ENCODE measurements at places on chromosomes 3 and 15. TPM values are rescaled to one million over a fixed set of nuclear protein-coding genes. Genes with fewer than 3 reads are reported as not detected.

DNA sequence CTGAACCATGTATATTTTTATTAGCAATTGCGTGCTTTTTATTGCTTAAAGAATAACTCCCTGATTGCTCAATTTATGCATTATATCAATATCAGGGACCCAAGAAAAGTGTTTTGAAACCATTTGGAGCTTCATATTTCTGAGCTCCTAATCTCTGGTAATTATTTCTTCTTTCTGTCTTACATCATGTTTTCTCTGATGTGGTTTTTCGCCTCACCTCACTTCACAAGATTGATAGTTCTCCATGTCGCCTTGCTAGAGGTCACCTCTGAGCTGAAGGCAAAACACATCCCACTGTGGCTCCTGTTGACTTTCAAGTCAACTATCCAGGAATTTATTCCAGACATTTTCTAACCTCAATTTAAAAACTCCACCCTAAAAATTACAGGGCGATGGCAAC is 837.4 kb downstream of the CADM2 start:
- no peak for DNase-seq

- DNase-seq, result peak; percentile 9
These were observed 84.0 kb upstream of the SKOR1 start for GRCh38 chr15:67741308-67741707.

Gene PPM1M
- total RNA-seq, result 16.2 TPM

DNA sequence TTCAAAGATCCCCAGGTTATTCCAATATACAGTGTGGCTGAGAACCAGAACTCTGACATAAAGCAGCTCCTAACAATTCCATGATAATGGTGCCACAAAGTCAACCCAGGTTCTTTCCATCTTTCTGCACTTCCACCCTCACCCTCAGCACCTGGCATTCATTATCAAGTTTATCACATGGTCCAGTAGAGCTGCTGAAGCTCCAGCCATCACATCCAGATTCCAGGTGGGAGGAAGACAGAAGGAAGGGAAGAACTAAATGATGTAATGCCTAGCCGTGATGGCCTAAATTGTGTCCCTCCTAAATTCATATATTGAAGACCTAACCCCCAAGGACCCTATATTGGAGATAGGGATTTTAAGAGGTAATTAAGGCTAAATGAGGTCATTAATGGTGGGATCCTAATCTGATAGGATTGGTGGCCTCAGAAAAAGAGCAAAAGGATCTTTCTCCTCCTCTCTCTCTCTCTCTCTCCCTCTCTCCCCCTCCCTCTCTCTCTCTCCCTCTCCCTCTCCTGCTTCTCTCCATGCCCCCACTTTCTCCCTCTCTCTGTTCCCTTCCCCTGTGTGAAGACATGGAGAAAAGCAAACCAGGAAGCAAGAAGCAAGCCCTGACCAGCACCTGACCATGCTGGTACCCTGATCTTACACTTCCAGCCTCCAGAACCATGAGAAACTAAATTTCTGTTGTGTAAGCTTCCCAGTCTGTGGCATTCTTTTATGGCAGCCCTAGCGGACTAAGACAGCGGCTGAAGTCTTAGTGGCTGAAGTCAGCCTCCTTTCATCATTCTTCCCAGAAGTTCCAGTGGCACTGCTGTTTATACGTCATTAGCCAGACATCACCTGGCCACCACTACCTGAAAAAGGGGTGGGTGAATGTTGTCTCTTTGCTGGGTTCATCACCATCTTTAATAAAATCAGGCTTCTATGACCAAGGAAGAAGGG is 369.7 kb upstream of the PROK2 start:
- DNase-seq, result no peak

- peak; percentile 77 for DNase-seq
These were observed 34.4 kb downstream of the SLCO3A1 start for GRCh38 chr15:91887921-91888373.

Gene ZNF717
- not detected for total RNA-seq

Gene USP8
- total RNA-seq, result 81.2 TPM

DNA sequence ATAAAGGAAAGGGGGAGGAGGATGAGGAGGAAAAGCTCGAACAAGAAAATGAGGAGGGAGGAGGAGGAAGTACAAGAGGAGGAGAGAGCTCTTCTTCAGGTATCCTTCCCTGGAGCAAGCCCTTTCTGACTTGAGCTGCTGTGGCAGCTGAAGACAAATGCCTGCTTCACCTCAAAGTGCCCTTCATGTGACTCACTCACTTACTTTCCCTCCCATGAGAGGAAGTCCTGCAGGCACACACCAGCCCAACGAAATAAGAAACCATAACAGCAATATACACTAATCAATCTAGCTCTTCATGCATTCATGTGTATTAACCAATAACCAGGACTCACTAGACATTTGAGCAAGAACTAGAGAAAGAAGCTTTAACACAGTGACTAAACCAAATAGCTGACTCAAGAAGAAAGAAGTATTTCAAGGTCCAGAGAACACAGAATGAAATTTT is 251.9 kb downstream of the IGSF11 start:
- no peak for DNase-seq

- DNase-seq, result no peak
These were observed 34.0 kb upstream of the TRPM1 start for GRCh38 chr15:31135523-31135922.

Gene CTSH
- total RNA-seq, result 100 TPM

DNA sequence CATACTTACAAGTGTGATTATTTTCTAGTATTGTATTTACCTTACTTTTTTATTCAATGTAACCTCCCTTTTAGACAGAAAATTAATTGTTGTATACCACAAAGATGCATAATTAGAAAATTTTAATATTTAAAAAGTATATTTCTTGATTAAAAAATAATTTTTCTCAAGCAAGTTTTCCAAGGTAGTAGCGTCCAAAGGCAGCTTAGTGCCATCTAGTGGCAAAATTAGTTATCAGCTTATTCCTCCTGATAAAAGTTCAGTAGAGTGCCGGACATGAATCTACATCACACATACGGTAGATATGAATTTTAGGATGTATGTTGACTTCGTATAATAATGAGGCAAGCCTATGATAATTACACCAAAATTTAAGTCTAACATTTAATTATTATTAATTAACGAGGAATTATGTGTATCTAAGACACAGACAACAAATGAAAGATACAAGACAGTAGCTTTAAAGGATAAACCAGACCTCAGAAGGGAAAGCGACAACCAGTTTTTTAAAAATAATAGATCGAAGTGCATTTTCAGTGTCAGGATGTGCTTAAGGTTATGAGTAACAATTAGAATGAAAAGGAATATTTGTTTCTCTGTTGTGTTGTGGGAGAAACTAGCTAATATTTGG is 405.9 kb downstream of the ROBO1 start:
- no peak for DNase-seq

DNA sequence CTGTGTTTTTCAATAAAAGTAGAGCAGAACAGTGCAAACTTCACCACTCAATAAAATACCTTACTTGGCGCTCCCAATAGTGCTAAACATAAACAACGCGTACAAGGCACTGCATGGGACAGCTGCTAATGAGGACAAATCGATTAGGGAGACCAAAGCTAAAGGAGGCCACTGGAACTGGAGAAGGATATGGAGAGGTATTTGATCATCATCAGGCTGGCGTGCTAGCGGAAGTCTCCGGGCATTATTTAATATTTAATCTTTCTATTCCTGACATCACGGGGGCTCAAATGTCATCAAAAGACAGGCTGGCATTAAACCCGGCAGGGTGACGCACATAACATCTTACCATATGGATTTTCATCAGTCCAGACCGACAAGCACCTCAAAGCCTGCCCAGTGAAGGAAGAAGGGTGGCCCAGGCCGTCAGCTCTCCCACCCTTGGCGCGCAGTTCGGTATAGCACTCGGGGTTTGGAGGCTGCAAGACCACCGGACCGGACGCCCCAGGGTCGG is 604 bp downstream of the CCPG1 start:
- no peak for DNase-seq

- peak; percentile 22 for DNase-seq
These were observed 179.9 kb upstream of the C2CD4B start for GRCh38 chr15:62344806-62345539.

GRCh38 chr15:95995375-95996168 is 334.9 kb upstream of the NR2F2 start:
- peak; percentile 4 for DNase-seq

DNA sequence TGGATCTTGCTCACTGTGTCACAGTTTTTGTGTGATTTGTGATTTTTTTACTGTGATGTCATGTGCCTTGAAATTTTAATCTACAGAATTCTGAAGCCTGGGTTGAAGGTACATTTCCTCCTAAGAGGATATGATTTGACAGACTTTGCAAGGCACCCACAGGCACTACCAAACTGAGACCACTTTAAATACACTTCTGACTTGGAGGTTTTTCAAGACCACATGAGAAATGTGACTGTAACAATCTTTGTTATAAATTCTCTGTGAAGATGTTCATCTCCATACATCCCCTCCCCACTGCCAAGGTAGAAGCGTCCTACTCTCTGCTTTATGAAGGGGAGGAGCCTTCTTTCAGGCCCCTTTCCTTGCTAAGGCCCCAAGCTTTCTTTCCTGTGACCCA is 22.8 kb downstream of the UBXN7 start:
- DNase-seq, result no peak

GRCh38 chr15:62976301-62976881 is 66.2 kb upstream of the TPM1 start:
- DNase-seq, result no peak

- peak; percentile 56 for DNase-seq
These were observed 255.6 kb downstream of the ZNF621 start for GRCh38 chr3:40780291-40780924.

- no peak for DNase-seq
These were observed 12.1 kb upstream of the UBE2E1 start for GRCh38 chr3:23793528-23794134.

Gene ABI3BP
- 2.1 TPM for total RNA-seq

GRCh38 chr15:92421976-92422375 is 28.3 kb downstream of the ST8SIA2 start:
- no peak for DNase-seq

- DNase-seq, result peak; percentile 99
These were observed 29.6 kb downstream of the MGLL start for GRCh38 chr3:127792541-127793292.

GRCh38 chr3:128620268-128620691 is 30.3 kb downstream of the RPN1 start:
- DNase-seq, result no peak

Gene PARP15
- total RNA-seq, result not detected

DNA sequence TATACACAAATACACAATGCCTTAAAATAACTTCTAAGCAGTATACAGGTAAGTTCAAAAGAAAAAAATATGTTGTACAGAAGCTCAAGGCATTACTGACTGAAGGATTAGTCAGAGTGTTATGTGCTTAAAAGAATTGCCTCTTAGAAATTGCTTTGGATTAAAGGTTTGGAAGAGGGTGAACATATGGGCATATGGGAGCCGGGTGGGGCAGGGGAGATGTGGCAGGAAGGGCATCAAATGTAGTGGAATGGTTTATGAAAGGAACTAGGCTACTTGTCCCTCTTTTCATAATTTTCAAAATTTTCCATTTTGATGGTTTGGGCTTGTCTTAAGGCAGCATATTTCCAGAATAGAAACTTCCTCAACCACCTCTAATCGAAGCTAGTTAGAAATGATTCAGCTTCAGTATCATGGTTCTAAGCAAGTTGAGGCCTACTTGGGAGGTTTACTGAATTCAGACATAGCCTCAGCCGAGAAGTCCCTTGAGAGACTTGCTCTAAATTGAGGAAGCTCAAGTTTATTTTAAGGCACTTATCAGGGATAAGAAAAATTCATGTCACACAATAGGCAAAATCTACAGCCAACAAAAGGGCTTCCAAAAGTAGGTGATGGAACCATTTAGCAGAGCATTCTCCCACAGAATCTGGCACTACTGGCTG is 10.1 kb upstream of the GOLGB1 start:
- no peak for DNase-seq
